Adrenal gland (tissue), 19 donors: ENCODE measurements at places on chromosomes 11 and 22. TPM values are rescaled to one million over a fixed set of nuclear protein-coding genes. Genes with fewer than 3 reads are reported as not detected.

FZD4 gene
- 11.6 TPM for polyA plus RNA-seq

TMPRSS4 gene
- polyA plus RNA-seq: not detected

ACTN3 gene
- polyA plus RNA-seq: 0.09 TPM

P2RY2 gene
- polyA plus RNA-seq: 1.3 TPM

OR51B5 gene
- polyA plus RNA-seq: not detected

SDHAF2 gene
- polyA plus RNA-seq: 47.1 TPM

SHISAL1 gene
- polyA plus RNA-seq: 0.71 TPM

PLET1 gene
- polyA plus RNA-seq: not detected

FADS3 gene
- 103 TPM for polyA plus RNA-seq

TMEM134 gene
- polyA plus RNA-seq: 102 TPM

CCDC116 gene
- 1.9 TPM for polyA plus RNA-seq

TESMIN gene
- 1.4 TPM for polyA plus RNA-seq

OR6T1 gene
- not detected for polyA plus RNA-seq

MFRP gene
- polyA plus RNA-seq: not detected

HEPN1 gene
- not detected for polyA plus RNA-seq

TEX54 gene
- 1.4 TPM for polyA plus RNA-seq

AHNAK gene
- 35.4 TPM for polyA plus RNA-seq

TRPC6 gene
- polyA plus RNA-seq: 0.61 TPM
